B cell (primary cell): ENCODE measurements at places on chromosomes 13 and 19. TPM values are rescaled to one million over a fixed set of nuclear protein-coding genes. Genes with fewer than 3 reads are reported as not detected.

GSX1 gene
- total RNA-seq = not detected in 2 replicates

ADAMTSL5 gene
- not detected in 2 replicates for total RNA-seq

NMRK2 gene
- total RNA-seq = not detected in 2 replicates

ZNF728 gene
- not detected in 2 replicates for total RNA-seq

ZNF544 gene
- 65.7 and 75.2 TPM in 2 replicates for total RNA-seq

CNMD gene
- total RNA-seq = not detected in 2 replicates

CASP14 gene
- not detected in 2 replicates for total RNA-seq

ZNF561 gene
- total RNA-seq = 44.5 and 56.8 TPM in 2 replicates

CCDC70 gene
- not detected in 2 replicates for total RNA-seq

ZNF473 gene
- total RNA-seq = 9.8 and 13.8 TPM in 2 replicates

IRS2 gene
- total RNA-seq = 26.9 and 27.7 TPM in 2 replicates

WDR18 gene
- 50.5 and 60.5 TPM in 2 replicates for total RNA-seq

RPS15 gene
- total RNA-seq = 1,488 and 1,520 TPM in 2 replicates

ZNF112 gene
- 1.7 and 2.5 TPM in 2 replicates for total RNA-seq

TRMT1 gene
- total RNA-seq = 81.6 and 91.8 TPM in 2 replicates

RGS9BP gene
- 0.25 and 0.29 TPM in 2 replicates for total RNA-seq

KRTDAP gene
- total RNA-seq = not detected in 2 replicates

DENND1C gene
- total RNA-seq = 117 and 119 TPM in 2 replicates

CD79A gene
- total RNA-seq = 1,230 and 1,280 TPM in 2 replicates

CCDC8 gene
- total RNA-seq = not detected in 2 replicates

NRTN gene
- 0.36 TPM in 1 of 2 replicates, not detected in the other for total RNA-seq

FLT1 gene
- 1.2 and 1.8 TPM in 2 replicates for total RNA-seq

ZNF677 gene
- total RNA-seq = 19.3 and 19.4 TPM in 2 replicates

POSTN gene
- not detected in 2 replicates for total RNA-seq

RXFP2 gene
- total RNA-seq = not detected in 2 replicates

GNG8 gene
- total RNA-seq = 6.7 and 12.0 TPM in 2 replicates

ADGRE2 gene
- total RNA-seq = 0.89 and 1.7 TPM in 2 replicates

ZSCAN5B gene
- total RNA-seq = not detected in 2 replicates

GJA3 gene
- 0.59 and 0.68 TPM in 2 replicates for total RNA-seq

CGB2 gene
- not detected in 2 replicates for total RNA-seq

PTPRH gene
- total RNA-seq = not detected in 2 replicates

MTIF3 gene
- 78.1 and 86.8 TPM in 2 replicates for total RNA-seq

SLC7A9 gene
- total RNA-seq = 0.49 and 0.62 TPM in 2 replicates

KCNC3 gene
- 23.0 and 24.4 TPM in 2 replicates for total RNA-seq

PSG4 gene
- total RNA-seq = not detected in 2 replicates

CACNG8 gene
- total RNA-seq = not detected in 2 replicates

TMEM205 gene
- total RNA-seq = 48.5 and 53.4 TPM in 2 replicates

UFM1 gene
- 61.6 and 66.4 TPM in 2 replicates for total RNA-seq

CYP2A6 gene
- total RNA-seq = not detected in 2 replicates

AXL gene
- not detected in 2 replicates for total RNA-seq

TUBB4A gene
- total RNA-seq = 21.9 and 22.1 TPM in 2 replicates

CPB2 gene
- total RNA-seq = not detected in 2 replicates

RNF113B gene
- not detected in 2 replicates for total RNA-seq

ZNF799 gene
- total RNA-seq = 10.5 and 11.1 TPM in 2 replicates

KCNJ14 gene
- total RNA-seq = 2.1 and 2.3 TPM in 2 replicates

ELSPBP1 gene
- total RNA-seq = not detected in 2 replicates

RASAL3 gene
- 88.5 and 95.3 TPM in 2 replicates for total RNA-seq

DPF1 gene
- not detected in 2 replicates for total RNA-seq

LIM2 gene
- total RNA-seq = not detected in 2 replicates

ZNF610 gene
- total RNA-seq = 3.7 and 3.8 TPM in 2 replicates

ABHD8 gene
- 7.2 and 9.7 TPM in 2 replicates for total RNA-seq

ZNF506 gene
- 67.6 and 80.3 TPM in 2 replicates for total RNA-seq

CLEC11A gene
- total RNA-seq = 0.34 and 0.52 TPM in 2 replicates

ZFP14 gene
- total RNA-seq = 22.4 and 22.7 TPM in 2 replicates
